ENCODE measurements at places on chromosomes 6 and 20.

- no peak for DNase-seq
Measured at GRCh38 chr6:128617285-128617684, 96.9 kb upstream of the PTPRK start.

DNA sequence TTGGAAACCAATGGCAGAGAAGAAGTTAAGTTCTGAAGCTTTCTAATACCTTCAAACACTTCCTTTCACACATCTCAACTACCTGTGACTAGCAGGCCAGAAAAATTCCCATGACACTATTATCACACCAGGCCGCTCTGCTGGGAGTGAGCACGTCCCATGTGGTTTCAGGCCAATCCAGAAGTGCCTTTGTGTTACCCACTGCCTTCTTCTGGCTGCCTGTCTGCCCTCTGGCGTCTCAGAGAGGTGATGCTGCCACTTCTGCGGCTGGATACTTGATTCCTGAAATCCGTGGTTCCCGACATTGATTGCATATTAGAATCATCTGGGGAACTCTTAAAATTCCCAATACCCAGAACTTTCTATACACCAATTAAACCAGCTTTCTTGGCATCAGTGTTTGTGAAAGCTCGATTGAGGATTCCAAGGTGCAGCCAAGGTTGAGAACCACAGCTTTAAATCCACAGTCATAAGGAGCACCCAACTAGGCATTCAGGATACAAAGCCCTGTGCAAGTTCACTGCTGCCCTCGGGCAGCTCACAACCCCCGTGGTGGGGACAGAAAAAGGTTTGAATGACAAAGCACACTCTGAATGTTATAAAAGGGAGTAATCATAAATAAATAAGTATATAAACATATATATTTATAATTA lies 65.6 kb downstream of the STMND1 start:
- no peak for DNase-seq

GRCh38 chr6:128079021-128079420 lies 178.2 kb upstream of the THEMIS start:
- DNase-seq: no peak

- DNase-seq: no peak
Measured at GRCh38 chr6:130019326-130020072, 1.1 kb downstream of the L3MBTL3 start.

GRCh38 chr6:137261761-137262160 lies 42.6 kb upstream of the IFNGR1 start:
- no peak for DNase-seq

DNA sequence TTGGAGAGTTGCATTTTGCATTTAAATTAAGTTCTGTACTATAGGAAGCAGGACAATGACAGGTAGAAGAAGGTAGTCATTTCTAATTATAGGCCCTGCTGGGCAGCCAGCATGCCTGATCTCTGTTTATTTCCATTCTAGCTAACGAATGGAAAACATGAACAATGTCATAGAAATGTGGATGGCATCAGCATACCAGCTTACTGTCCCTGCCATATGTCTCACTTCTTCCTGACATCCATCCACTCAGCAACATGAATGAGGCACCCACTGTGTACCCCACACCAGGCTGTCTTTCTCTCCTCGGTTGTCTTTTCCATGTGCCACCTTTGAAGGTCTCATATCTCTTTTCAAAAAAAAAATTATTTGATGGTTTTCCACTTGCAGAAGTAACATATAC lies 11.1 kb downstream of the ADTRP start:
- DNase-seq: no peak

- DNase-seq: no peak
Measured at GRCh38 chr6:168056892-168057527, 22.0 kb downstream of the FRMD1 start.

DNA sequence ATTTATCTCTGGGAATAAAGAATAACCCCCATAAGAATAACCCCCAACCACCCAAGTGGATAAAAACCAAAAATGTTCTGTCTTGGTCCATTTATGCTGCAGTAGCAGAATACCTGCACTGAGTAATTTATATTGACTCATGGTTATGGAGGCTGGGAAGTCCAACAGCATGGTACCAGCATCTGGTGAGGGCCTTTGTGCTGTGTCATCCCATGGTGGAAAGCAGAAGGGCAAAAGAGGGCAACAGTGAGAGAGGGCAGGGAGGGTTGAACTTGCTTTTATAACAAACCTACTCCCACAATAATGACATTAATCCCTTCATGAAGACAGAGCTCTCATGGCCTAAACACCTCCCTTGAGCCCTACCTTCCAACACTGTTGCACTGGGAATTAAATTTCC lies 133.7 kb downstream of the ERMARD start:
- no peak for DNase-seq

- no peak for DNase-seq
Measured at GRCh38 chr20:9300080-9300479, 214.3 kb upstream of the LAMP5 start.

GRCh38 chr6:166683477-166683876 lies 56.4 kb upstream of the RPS6KA2 start:
- no peak for DNase-seq

- DNase-seq: no peak
Measured at GRCh38 chr20:29874476-29875202, 1382.8 kb upstream of the DEFB115 start.

DNA sequence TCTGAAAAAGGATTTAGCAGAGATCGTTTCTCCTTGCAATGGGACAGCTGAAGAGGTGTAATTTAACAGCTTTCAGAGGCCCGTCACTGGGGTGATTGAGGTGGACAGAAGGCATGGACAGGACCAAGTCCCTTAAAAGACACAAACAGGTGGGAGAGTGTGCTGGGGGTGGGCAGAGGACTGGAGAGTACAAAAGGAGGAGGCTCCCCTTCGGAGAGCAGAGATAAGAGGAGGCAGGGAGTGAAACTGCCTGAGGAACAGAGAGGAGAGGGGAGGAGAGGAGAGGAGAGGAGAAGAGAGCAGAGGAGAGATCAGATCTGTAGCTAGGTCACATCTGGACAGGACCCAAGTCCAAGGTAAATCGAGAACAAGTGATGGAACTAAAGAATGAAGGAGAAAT lies 48.6 kb upstream of the PKHD1 start:
- DNase-seq: no peak

GRCh38 chr20:40710603-40711002 lies 21.6 kb upstream of the MAFB start:
- DNase-seq: no peak

- no peak for DNase-seq
Measured at GRCh38 chr20:59120491-59120890, 43.1 kb upstream of the ZNF831 start.

- DNase-seq: no peak
Measured at GRCh38 chr20:60053818-60054190, 95.6 kb downstream of the CDH26 start.

DNA sequence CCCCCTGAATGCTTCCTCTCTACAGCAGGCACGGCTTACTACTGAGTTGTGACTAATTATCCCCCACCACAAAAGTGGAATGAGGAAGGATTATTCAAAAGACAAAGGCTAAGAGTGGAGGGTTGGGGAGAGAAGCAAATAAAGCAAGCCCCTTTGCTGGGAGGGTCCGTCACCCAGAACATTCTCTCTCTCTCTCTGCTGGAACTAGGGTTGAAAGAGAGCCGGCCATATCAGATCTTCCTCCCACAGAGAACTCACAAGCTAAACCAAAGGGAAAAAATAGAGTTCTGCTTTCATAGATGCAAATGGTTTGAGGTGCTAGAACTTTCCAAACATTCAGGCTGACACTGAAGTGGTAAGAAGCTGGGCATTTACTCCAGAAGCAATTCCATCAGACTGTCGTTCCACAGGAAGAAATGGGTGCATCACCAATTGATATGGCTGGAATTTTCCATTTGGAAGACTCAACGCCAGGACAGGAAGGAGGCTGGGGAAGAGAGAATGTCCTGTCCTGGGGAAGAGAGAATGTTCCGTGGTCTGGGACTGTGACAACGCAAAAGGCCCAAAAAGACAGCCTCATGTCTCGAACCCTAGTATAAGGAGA lies 7.9 kb downstream of the ZMYND8 start:
- DNase-seq: no peak

DNA sequence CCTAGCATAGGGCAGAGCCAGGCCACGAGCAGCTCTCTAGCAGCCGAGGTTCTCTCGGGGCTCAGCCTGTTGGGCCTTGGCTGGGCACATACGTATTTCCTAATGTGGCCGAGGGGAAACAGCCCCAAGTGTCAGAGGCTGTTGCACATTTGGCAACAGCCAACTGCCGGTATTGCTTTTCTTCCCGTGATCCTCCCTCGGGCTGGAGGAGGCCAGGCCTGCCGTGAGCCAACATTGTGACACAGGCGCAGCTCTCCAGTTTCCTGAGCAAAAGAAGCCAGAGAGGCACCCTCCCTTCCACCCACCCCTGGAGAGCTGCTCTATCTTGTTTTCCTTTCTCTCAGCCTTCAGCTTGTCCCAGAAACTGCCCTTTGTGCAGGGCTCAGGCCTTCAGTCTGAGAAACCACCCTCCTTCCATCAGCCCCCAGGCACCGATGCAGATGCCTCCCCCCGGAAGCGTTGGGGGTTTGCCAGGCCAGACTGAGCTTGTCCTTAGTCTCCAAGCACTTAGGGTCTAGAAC lies 5.1 kb upstream of the BPI start:
- no peak for DNase-seq

DNA sequence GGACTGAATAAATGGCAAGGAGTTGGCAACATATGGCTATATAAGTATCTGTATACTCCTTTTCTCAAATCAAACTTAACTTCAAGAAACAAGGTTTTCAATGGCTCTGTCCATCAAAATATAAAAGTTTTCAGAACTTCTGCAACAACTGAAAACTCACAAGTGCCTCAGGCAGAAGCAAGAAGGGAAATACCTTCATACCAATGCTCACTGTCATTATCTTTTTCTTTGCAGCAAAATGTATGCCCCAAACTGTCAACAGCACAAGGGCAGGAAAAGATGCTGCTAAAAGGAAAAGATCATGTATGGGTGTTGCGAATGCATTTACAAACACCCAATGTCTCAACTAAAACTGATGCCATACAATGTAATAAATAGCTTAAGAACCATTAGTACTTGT lies 45.9 kb downstream of the PTPRK start:
- DNase-seq: no peak

DNA sequence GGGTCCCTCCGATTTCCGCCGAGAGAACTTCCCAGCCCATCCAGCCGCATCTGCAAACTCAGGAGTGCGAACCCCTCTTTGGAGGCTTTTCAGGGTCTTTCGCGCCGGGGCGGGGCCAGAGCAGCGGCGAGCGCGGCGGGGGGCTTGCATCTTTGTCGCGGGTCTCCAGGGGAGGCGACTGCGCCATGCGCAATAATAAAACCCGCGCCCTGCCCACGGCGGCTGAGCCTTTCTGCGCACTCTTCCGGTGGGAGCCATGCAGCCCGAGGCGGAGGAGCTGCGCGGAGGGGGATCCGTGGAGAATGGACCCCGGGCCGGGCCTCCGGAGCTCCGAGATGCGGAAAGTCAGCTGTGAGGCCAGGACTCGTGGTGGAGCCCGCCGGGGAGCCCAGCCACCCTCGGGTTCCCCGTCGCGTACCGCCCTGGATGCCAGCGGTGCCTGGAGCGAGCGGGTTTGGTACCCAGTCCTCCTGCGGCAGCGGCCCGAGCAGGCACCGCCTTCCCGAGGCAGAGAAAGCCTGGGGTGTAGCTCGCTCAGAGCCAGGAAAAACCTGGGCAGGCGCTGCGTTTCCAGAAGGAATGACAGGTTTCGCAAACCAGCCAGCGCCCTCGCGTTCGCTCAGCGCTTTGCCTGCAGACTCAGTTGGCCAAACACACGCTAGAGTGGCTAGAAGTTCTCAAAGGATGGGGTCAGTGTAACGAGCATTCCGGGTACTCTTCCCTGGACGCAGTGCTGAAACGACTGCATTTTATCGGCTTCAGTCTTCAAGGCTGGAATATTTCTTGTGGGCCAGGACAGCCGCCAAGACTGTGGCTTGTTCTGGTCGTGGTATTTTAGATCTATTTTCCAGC lies 1.2 kb downstream of the AKAP12 start:
- no peak for DNase-seq

GRCh38 chr20:14360416-14360815 lies 23.0 kb upstream of the FLRT3 start:
- no peak for DNase-seq

- no peak for DNase-seq
Measured at GRCh38 chr20:53677447-53678314, 84.0 kb upstream of the ZNF217 start.

- no peak for DNase-seq
Measured at GRCh38 chr20:25248786-25249172, 894 bp downstream of the PYGB start.

GRCh38 chr20:50023116-50023805 lies 40.5 kb downstream of the SNAI1 start:
- DNase-seq: no peak

- no peak for DNase-seq
Measured at GRCh38 chr20:25057234-25058050, 497 bp downstream of the ACSS1 start.

DNA sequence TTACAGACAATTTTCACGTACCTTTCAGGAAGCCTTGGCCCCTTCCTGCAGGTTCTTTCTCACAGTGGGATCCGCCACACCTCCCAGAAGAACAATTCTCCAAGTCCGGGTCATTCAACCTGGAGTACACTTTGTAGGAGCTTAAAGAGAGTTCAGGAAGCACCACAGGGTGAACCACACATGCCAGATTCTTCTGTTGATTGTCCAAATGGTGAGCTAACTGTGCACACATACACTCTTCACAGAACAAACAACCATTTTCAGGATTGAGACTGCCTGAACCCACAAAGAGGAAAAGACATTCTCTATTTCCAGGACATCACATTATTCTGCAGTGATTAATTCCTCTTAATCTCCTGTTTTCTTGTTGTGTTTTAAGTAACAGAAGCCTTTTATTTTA lies 51.0 kb downstream of the SCGN start:
- DNase-seq: no peak

GRCh38 chr6:113690281-113691259 lies 166.6 kb upstream of the MARCKS start:
- no peak for DNase-seq

DNA sequence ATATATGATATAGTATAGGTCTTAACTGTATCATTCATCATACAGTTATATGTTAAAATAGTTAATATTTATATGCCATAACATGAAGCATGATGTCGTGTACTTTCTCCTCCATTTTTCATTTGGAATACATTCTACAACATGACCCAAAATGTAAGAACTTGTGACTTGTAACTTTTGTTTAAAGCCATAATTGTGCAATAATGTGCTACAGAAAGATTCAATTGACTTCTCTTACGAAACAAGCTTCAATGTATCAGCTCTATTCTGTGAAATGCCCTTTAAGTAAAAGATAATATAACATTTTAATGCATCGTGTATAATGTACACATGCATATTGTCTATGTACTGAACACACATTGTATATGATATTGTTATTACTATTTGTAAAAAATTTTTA lies 76.7 kb upstream of the FABP7 start:
- no peak for DNase-seq

DNA sequence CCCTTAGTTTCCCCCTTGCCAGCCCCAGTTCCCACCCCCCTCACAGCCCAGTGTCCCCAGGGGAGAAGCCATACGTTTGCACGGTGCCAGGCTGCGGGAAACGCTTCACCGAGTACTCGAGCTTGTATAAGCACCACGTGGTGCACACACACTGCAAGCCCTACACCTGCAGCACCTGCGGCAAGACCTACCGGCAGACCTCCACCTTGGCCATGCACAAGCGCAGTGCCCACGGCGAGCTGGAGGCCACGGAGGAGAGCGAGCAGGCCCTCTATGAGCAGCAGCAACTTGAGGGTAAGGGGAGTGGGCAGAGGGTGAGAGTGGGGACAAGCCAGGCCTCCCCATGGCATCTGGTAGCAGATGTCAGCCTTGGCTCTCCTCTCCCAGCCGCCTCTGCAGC lies 5.1 kb upstream of the DEF6 start:
- peak; percentile 23 for DNase-seq

Measured in NCI-H187 treated with DMSO at 0.1 percent for 48 hours (cell line).